ENCODE measurements at places on chromosomes 1 and 21.

DNA sequence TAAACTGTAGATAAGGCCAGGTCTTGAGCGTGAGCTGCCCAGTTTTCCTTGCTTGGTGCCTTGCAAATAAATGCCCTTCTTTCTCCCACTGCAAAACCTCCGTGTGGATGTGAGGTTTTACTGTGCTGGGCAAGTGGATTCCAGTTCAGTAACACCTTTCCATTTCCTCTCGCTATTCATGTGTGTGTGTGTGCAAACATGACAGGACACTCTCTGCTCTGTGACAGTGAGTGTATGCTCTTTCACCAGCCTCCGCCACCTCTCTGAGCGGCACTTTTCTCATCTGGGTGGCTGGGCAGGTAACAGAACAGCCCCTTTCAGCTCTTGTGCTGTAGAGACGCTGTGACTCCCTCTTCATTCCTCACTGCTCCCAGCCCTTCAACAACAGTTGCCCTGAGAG lies 23.9 kb downstream of the CNIH3 start:
- DNase-seq, result no peak

DNA sequence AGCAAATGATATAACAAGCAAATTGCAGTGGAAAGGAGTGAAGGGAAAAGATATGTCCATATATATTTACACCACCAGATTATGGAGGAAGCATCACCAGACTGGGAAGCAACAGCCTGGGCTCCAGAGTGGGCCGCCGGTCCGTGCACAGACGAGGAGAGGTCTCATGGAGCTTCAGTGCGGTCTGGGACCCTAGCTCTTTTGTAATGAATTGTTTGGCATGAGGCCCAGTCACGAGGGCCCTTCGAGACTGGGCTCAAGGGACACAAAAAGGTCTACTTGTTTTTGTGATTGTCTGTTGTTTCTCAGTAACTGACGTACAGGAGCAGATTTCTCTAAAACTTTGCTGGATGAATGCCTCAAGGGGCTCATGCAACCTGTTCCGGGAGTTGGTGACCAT lies 12.9 kb upstream of the STUM start:
- no peak for DNase-seq

GRCh38 chr1:5727871-5728643 lies 264.2 kb downstream of the NPHP4 start:
- DNase-seq, result no peak

DNA sequence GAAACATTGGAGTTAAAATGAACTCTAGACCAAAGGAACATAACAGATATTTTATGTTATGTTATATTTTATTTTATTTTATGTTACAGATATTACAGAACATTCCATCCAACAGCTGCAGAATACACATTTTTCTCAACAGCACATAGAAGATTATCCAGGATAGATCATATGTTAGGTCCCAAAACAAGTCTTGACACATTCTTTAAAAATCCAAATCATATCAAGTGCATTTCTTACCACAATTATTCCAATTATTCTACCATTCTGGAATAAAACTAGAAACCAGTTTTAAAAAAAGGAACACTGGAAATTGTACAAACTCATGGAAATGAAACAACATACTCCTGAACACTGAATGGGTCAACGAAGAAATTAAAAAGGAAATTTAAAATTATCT lies 30.9 kb upstream of the PIGK start:
- no peak for DNase-seq

- no peak for DNase-seq
Observed at GRCh38 chr1:145995964-145996432, 381 bp downstream of the TXNIP start.

GRCh38 chr21:34609244-34609932 lies 5.5 kb downstream of the RCAN1 start:
- no peak for DNase-seq

- no peak for DNase-seq
Observed at GRCh38 chr1:232769733-232770132, 35.5 kb upstream of the MAP10 start.
